Amniotic stem cell (primary cell): ENCODE measurements at places on chromosomes 5 and 9.
A peak's percentile ranks its signal among the peaks of the same experiment; 100 is the strongest.

GRCh38 chr9:94153905-94154304 lies 69.6 kb downstream of the PTPDC1 start:
- no peak for DNase-seq

GRCh38 chr5:56815658-56816545 lies 553 bp downstream of the MAP3K1 start:
- peak; percentile 18 for DNase-seq

GRCh38 chr9:72305102-72305546 lies 59.9 kb downstream of the ZFAND5 start:
- DNase-seq: no peak

DNA sequence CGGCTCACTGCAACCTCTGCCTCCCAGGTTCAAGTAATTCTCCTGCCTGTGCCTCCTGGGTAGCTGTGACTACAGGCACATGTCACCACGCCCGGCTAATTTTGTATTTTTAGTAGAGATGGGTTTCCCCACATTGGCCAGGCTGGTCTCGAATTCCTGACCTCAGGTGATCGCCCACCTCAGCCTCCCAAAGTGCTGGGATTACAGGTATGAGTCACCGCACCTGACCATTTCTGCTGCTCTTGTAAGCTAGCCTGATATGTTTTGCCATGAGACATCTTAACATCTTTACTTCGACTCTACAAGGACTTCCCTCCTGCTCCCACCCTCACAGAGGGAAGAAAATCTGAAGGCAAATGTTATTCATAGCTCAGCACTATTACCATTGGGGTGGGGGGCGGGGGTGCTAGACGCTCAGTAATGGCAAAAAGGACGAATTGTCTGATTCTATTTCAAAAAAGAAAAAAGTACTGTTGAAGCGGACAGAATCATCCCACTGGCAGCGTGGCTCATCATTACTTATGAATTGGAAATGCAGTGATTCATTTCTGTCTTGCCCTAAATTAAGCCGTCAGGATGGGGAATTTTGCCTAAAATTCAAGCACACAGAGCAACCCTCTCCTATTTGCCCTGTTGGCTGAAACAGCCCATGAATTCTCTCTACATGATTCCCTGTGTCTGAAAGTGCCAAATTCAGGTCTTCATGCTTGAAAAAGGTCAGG lies 46.4 kb upstream of the WWC1 start:
- DNase-seq: no peak

- no peak for DNase-seq
Measured at GRCh38 chr9:68975365-68976043, 38.4 kb downstream of the PRKACG start.

- no peak for DNase-seq
Measured at GRCh38 chr9:21711504-21711903, 90.9 kb upstream of the MTAP start.
